ENCODE measurements at places on chromosomes 13 and 19.

GRCh38 chr19:33661336-33661735 is 39.6 kb downstream of the CHST8 start:
- DNase-seq = no peak

- DNase-seq = no peak
Measured at GRCh38 chr19:33721735-33722297, 74.9 kb upstream of the KCTD15 start.

GRCh38 chr13:113364311-113364889 is 470 bp upstream of the GRTP1 start:
- DNase-seq = no peak

DNA sequence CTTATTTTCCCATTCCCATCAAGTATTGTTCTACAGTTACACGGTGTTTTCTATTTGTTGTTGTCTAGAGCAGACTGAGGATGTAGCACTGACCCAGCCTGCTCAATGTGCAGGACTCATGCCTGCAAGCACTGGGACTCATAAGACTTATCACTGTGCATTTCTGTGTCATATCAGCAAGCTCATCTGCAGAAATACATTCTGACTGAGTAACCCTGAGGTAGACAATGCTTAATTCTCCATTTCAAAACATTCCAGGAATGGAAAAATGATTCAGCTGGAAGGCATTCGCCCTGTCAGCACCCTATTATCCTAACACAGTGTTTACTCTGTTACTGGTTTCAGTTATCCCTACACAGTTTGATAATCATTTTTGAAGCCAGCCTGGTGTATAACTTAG is 2506.4 kb downstream of the PCDH9 start:
- no peak for DNase-seq

DNA sequence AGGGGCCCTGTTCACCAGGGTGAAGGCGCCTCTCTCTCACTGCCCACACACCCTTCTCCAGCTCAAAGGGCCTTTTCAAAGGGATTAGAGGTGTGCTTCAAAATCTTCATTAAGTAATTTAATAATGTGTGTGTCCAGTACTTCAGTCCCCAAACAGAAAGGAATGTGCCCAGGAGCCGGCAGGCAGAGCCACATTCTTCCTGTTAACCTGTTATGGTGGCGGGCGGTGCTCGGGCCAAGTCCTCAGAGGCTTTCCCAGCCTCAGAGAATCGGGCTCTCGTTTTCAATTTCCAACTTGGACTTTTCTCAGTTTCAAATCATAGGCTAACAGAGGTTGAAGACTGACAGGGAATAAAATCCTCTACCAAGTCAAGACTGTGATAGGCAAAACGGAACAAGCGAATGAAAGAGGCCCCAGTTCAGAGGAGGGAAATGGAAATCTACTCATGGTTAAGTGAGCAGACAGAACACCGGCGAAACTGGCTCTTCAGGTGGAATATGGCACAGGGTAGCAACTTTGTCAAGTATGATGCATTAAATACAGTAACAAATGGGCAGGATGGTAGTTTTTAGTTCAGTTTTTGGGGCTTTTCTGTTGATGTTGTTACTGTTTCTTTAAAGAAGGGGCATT is 68.6 kb downstream of the FOXO1 start:
- DNase-seq = no peak

- DNase-seq = no peak
Measured at GRCh38 chr19:6866741-6867151, 20.6 kb upstream of the ADGRE1 start.

DNA sequence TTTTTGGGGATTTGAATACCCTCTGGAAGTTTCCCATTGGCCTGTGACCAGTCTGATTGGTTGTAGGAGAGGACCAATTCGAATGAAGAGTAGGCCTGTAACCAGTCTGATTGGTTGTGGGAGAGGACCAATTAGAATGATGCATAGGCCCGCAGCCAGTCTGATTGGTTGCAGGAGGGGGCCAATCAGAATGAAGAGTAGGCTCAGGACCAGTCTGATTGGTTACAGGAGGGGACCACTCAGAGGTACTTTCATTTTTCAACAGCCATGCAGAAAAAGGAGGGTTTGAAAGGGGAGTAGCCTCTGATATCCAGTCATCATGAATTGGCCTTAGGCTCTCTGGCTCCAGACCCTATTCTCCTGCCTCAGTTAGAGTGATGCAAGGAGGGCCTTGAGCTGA is 30.4 kb upstream of the SLC1A5 start:
- DNase-seq = peak; percentile 18

GRCh38 chr13:42398533-42398932 is 126.6 kb downstream of the AKAP11 start:
- DNase-seq = no peak

GRCh38 chr13:23769401-23769800 is 119.8 kb downstream of the MIPEP start:
- no peak for DNase-seq

DNA sequence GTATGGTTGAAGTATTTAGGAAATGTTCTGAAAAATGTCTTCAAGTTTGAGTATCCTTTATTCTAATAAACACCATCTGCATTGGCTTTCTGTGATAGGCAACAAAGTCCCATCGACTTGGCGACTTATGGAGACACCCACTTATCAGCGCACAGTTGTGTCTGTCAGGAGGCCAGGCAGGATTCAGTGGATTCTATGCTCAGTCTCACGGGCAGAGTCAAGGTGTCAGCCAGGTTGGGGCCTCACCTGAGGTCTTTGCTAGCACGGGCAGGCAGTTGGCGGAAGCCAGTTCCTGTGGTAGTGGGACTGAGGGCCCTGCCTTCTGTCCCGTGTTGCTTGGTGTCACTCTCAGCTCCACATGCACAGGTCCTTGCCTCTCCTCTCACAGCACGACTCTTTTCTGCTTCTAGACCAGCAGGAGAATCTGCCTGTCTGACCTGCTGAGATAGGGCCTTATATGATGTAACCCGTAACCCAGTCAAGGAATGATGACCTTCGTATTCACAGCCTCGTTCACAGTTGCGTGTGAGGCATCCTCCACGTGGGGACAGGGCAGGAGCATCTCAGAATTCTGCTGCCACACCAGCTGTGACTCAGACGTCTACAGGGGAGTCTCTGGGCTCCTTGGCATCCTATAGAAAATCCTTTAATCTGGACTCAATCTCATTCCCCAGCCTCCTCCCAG is 10.0 kb downstream of the CUL4A start:
- no peak for DNase-seq

- DNase-seq = no peak
Measured at GRCh38 chr13:42498521-42498920, 75.4 kb upstream of the TNFSF11 start.

DNA sequence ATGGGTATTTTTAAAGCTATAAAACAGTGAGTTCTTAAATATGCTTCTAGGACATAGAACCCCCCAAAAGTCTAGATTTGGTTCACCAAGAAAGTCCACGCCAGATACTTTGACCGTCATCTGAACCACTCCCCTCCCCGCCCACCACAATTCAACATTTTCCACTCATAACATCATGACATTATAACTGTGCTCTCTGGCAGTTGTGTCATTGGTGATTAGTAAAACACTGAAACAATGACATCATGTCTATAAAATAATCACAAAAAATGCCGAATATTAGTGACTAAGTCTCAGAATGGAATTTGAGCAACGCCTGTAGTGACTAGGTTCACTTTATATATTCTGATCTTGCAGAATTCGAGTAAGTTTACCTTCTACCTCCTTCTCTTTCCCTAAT is 732.3 kb downstream of the FGF9 start:
- DNase-seq = no peak

DNA sequence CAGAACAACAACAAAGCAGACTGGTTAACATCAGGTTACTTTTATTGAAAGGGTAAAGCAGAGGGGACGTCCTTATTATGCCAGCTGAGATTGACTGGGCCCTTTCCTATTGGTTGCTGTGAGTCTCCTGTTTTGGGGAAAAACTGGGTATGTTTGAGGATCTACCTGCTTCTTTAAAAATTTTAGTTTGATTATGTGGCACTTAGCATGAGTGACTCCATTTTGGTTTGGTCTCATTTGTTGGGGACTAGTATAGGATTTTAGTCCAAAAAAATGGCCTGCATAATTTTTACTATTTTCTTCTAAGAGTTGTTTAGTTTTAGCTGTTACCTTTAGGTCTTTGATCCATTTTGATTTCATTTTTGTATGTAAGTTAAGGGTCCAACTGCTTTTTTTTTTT is 14.4 kb downstream of the ZNF627 start:
- DNase-seq = no peak

- no peak for DNase-seq
Measured at GRCh38 chr13:72530471-72530870, 197.0 kb downstream of the MZT1 start.

DNA sequence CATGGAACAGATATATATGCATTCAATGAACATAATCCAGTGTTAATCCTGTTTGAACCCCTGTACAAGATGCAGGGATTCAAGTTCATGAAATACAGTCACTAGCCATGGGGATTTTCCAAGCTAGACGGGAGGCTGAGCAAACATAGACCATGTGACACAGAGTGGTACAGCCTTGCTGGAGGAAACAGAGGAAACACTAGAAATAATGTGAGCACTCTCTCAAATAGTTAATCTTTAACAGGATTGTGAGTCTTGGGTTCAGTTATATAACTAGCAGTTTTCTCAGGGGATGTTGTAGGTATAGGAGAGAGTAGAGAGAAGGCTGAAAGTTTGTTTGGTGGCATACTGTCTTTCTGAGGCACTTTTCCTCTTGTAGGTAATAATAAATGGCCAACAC is 13.9 kb upstream of the LGALS16 start:
- DNase-seq = no peak

DNA sequence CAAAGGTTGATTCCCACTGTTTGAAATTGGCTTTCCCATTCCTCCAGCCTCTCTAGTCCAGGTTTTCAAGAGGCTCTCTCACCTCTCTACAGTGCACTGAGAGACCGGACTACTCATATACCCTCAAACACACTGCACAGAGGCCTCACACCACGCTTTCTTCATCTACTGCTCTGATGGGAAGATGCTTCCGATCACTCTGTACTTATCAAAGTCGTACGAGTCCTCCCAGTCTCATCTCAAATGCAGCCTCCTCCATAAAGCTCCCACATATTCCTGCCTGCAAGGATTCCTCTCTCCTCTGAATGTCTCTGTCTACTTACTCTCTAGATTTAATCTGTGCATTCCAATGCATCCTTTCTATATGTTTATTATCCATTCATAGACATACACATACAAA is 164.4 kb downstream of the EFNB2 start:
- DNase-seq = no peak

DNA sequence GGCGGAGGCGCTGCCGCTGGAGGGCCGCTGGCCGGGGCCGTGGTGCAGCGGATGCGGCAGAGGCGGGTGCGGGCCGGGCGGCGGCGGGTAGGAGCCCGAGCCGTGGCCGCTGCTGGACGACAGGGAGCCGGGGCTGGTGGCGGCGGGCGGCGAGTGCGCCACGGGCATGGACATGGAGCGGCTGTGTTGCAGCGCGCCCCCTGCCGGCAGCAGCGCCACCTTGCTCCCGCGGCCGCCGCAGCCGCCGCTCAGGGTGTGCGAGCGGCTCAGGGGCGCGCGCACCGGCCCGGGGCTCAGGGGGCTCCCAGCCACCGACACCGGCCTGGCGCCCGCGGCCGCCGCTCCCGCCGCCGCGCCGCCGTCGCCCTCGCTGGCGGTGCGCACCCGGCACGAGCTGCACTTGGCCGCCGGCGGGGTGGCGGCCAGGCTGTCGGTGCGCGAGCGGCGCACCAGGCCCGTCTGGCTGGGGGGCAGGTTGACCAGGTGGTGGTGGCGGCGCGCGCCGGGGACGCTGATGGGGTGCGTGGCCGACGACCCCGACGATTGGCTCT is 1.7 kb downstream of the IRS2 start:
- peak; percentile 70 for DNase-seq

DNA sequence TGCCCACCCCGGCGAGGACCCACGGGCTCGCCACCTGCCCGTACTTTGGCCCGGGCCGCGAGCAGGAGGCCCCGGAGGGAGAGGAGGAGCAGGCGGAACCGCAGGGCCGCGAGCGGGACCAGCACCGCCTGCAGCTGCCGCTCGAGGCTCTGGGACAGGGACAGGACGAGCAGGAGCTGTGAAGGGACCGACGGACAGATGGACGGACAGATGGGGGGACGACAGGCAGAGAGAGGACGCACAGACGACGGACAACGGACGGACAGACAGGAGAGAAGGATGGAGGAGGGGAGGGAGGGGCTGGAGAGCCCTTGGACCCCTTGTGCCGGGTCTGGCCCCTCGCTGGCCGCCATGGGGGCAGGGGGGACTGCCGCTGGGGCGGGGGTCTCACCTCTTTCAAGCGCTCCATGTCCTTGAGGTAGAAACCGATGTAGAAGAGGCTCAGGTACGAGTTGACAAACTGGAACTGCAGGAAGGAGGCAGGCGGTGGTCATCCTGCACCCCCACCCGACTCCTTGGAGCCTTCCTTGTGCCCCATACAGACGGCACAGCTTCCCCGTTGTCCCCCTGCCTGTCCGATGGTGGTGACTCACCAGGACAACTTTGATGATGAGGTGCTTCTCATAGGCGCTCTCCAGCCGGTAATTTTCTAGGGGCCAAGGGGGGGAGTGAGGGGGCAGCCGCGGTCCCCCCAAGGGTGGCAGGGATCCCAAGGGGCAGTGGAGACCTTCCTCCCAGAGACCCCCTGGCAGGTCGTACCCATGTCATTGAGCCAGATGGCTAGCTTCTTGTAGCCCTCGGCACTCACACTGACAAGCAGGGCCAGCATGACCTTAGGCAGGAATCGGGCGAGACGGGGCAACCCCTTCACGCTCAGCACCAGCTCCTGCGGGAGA is 5.0 kb downstream of the ANO8 start:
- DNase-seq = no peak

DNA sequence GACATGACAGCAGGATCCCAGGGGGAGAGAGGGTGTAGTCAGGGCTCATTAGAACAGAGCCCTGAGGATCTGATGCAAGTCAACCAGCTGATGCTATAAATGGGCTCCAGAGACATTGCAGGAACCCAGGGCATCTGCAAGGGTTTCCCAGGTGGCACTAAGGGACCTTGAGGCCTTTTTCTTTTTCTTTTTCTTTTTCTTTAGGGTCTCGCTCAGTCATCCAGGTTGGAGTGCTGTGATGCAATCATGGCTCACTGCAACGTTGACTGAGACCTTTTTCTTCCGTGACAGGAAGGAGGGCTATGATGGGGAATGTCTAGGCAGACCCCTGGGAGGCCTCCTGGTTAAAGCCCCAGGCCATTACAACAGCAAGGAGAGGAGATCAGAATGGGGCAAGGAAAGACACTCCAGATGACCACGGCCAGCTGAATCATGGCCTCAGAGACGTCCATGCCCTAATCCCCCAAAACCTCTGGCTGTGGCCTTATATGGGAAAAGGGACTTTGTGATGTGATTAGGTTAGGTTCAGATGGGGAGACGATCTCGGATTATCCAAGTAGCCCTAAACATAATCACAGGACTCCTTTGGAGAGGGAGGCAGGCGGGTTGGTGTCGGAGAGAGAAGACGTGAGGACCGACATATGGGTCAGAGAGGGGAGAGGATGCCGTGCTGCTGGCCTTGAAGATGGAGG is 4.5 kb upstream of the FCGRT start:
- DNase-seq = no peak

GRCh38 chr13:25171170-25171516 is 945 bp downstream of the AMER2 start:
- DNase-seq = no peak
